ENCODE measurements at places on chromosomes 12 and 14.

DNA sequence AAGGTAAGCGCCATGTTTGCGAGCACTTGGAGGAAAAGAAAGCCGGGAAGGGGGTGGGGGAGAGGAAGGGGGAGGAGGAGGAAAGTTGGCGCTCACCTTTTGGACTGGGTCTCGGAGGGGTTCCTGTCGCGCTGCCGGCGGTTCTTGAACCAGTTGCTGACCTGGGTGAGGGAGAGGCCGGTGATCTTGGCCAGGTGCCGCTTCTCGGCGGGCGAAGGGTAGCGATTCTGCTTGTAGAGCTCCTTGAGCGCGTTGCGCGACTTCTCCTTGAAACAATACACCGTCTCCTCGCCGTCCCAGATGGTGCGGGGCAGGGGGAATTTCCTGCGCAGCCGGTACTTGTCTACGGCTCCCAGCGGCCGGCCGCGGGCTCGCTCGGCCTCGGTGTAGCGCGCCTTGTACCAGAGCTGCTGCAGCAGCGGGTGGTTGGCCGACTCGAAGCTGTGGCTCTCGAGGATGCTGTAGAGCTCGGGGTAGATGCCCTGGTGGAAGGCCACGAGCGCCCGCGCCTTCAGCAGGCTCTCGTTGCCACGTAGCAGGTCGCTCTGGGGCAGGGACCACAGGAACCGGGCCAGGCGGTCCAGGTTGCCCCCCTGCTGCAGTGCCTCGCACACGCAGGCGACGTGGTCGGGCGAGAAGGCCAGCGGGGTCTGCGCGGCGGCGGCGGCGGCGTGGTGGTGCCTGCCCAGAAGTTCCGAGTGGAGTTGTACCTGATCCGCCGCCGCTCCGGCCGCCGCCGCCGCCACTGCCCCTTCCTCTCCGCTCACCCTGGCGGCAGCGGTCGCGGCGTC, 840 bp downstream of the SIX4 start:
- DNase-seq, result no peak

DNA sequence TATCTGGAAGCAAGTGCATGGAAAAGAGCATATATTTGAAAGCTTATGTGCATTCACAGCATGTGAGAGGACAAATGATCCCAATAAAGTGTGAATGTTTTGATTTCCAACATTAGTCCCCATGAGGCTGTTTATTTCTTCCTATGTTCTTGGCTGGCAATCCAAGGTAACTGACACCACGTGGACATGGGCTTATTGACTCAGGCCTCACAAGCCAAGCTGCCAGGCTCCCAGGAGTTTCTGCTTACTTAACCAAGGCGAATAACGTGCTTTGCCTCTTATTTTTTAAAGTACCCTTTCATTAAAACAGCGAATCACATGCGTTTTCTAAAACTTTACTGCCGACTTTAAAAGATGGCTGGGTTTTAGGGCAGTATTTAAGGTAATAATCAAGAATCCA, 441.7 kb downstream of the FUT8 start:
- no peak for DNase-seq

GRCh38 chr14:92670160-92670559, 78.3 kb downstream of the LGMN start:
- no peak for DNase-seq

- DNase-seq, result no peak
Measured at GRCh38 chr12:60278209-60278608, 682.4 kb downstream of the SLC16A7 start.

DNA sequence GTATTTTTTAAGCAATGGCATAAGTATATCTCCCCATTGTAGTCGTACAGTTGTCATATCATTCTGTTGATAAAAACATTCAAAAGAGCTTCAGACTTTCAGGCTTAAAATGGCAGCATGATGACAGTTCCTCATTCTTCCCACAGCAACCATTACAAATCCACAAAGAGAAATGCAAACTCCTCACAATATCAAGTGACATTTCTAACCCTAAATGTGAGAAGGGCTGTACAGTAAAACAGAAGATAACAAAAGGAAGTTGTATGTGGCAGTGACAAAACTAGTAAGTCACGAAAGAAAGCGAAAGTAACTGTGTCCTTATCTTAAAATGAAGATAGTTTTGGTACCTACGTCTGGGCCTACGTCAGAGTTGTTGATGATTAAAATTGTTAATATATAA, 46.7 kb downstream of the GXYLT1 start:
- no peak for DNase-seq

DNA sequence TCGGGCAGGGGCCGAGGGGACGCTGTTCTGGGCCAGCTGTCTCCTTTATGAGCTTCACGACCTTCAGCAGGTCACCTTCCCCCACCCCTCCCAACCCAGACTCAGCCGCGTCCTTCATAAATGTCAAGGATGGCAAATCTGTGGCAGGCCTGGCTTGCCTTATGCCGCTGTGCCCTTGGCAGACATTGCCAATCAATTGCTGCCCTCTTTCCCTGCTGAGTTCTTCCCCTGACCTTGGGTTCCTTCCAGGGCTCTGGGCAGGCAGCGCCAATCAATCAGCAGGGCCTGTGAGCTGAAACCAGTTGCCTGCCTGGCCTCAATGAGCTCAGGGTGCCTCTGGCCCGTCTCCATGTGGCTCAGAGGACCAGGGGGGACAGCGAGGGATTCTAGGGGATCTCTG, 7.7 kb downstream of the FAM222A start:
- DNase-seq, result no peak

- no peak for DNase-seq
Measured at GRCh38 chr14:49992448-49992847, 99.6 kb downstream of the ARF6 start.

GRCh38 chr12:1778911-1779310, 41.5 kb upstream of the LRTM2 start:
- no peak for DNase-seq

DNA sequence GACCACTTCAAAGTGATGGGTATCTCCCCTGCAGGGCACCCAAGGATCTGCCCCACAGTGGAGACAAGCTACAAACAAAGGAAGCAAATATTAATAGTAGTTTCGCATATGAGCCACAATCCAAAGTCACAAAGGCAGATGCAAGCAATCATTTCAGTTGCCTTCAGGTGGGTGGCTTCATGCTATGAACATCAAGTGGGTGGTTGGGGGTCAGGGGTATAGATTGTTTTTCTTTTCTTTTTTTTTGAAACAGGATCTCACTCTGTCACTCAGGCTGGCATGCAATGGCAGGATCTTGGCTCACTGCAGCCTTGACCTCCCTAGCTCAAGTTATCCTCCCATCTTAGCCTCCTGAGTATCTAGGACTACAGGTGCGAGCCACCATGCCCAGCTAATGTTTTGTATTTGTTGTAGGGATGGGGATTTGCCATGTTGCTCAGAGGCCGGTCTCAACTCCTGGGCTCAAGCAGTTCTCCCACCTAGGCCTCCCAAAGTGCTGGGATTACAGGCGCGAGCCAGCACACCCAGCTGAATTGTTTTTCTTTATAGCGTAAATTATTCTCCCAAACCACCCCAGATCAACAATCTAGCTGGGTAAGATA, 13.4 kb upstream of the NT5DC3 start:
- DNase-seq, result no peak

GRCh38 chr14:99383472-99384449, 96.9 kb downstream of the SETD3 start:
- no peak for DNase-seq

DNA sequence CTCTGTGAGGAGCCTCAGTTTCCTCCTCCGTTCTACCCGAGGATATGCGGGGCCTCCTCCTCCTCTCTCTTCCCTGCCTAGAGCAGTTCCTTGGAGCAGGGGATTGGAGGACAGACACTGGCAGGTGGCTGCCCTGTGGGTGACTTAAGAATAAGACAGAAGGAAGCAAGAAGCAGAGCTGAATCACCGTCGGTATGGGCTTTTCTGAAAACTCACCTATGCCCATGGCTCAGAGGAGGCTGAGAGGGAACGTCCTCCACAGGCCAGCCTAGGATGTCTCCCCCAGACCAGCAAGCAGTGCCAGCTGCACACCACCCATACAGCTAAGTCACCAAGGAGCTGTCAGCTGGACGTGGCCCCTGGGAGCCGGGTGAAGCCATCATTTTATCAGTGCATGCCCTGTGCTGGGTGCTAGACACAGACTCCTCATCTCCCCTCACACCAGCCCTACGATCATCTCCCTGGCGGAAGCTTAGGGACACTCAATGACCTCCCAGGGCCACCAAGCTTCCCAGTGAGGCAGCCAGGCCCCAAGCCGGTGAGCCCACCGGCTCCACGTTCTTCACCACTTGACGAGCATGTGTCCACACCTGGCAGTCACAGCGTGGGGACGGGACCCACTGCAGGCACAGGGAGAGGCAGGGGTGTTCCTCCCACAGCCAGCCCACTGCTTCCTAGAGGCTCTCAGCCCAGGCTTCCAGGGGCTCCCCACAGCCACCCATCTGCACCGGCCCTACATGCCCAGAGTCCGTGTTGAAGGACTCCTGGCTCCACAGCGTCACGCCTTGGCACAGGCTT, 21.4 kb downstream of the ITPK1 start:
- no peak for DNase-seq

GRCh38 chr12:98644433-98644711, 216 bp downstream of the IKBIP start:
- no peak for DNase-seq

GRCh38 chr12:104175726-104176247, 37.8 kb upstream of the NFYB start:
- no peak for DNase-seq
